ENCODE measurements at places on chromosomes 3 and 15.

DNA sequence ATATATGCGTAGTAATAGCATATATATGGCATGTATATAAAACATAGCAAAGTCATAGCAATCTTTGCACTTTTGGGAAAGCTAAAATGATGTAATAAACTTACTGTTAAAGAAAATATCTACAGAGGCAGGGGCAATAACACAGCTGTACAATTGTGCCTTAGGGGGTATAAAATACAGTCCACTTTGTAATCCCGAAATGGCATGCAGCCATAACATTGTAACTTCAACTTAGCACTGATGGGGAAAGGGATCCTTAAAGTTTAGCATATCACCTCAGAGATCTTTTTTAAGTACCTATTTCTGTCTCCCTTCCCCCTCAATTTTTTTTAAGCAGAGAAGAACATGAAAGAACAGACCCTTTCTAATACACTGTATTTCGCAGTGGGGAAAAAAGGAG, 40.8 kb downstream of the PLD1 start:
- no peak for DNase-seq

- DNase-seq = peak; percentile 93
Measured at GRCh38 chr3:153246806-153247205, 84.8 kb downstream of the RAP2B start.

DNA sequence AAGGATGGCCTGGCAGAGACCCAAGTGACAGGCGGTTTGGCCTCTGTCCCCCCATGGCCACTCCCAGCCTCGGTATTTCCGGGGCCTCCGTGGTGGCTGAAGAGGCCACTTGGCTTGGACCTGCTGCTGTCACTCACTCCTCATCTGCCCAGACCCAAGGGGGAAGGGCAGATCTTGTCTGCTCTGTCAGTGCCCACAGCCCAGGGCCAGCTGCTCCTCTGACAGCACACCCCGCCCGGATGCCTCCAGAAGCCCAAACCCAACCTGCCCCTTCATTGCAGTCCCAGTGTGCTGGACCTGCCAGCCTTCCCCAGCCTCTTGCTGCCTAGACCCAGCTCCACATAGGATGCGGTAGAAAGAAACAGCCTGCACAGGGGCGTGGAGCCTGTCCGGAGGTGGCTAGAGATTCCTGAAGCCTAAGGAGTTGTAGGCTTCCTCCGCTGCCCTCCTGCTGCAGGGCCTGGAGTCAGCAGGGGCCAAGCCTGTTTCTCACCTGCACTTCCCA, 52.0 kb downstream of the MAGEF1 start:
- DNase-seq = peak; percentile 32

- DNase-seq = no peak
Measured at GRCh38 chr3:10280571-10280970, 12.2 kb downstream of the GHRL start.

DNA sequence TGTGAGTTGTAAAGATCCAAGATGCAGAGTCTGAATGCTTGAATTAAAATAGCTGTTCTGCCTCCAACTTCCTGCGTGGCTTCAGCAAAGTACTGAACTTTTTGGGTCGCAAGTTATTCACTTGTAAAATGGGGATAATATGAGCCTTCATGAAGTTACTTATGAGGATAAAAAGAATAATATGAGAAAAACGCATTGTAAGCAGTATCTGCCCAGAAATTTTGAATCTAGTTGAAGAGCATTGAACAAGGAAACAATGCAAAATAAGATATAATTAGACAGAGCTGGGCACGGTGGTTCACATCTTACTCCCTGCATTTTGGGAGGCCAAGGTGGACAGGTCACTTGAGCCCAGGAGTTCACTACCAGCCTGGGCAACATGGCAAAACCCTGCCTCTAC, 37.8 kb downstream of the AQP9 start:
- no peak for DNase-seq

DNA sequence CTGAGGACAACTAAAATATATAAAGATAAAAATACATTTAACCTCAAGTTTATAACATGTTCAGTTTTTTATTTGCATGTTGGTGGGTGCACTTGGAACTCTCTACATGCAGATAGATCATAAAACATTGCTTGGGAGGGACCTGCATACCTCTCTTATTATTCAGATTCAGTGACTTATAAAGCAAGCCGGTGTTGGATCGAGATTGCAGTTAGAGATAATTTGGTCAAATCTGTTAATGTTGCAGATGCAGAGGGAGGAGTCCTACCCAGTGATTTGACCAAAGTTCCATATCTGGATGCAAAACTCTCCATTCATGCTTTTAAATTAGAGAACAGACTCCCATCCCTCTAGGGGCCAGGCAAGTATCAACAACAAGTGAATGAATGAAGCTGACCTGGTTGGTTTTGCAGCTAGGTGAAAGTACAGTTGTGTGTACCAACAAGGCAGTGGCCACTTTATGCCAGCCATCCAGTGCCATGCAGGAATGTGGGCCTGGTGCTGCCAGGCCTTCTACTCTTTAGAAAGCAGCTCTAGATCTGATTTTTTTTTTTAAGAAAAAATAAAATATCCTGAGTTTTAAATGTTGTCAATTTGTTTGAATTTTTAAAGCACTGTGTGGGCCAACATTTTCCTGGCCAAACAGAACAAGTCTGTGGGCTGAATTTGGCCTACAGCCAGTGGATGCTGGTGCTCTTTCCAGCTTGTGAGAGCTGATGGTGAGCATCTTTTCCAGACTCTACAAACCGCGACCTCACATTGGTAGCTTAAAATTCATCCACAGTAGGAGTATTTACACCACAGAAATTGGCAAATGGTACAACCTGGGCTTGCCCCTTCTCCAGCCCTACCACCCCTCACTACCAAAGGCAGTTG, 12.3 kb downstream of the CDIN1 start:
- peak; percentile 44 for DNase-seq

All from AG10803 (cell line).